ENCODE measurements at places on chromosomes 6 and 20. TPM values are rescaled to one million over a fixed set of nuclear protein-coding genes. Genes with fewer than 3 reads are reported as not detected.

GRCh38 chr6:15484140-15484539 is 178.7 kb downstream of the DTNBP1 start:
- DNase-seq: no peak

- DNase-seq: no peak
These were observed 25.6 kb downstream of the FILIP1 start for GRCh38 chr6:75467966-75468365.

- DNase-seq: no peak
These were observed 69.3 kb downstream of the CLIC5 start for GRCh38 chr6:45946352-45946751.

- DNase-seq: no peak
These were observed 568.4 kb downstream of the NKAIN2 start for GRCh38 chr6:124371974-124372475.

DNA sequence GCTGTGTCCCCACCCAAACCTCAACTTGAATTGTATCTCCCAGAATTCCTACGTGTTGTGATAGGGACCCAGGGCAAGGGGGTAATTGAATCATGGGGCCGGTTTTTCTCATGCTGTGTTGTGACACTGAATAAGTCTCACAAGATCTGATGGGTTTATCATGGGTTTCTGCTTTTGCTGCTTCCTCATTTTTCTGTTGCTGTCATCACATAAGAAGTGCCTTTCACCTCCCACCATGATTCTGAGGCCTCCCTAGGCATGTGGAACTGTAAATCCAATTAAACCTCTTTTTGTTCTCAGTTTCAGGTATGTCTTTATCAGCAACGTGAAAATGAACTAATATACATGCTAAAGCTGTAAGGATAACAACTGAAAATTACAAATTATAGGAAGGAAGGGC is 88.3 kb downstream of the CDYL start:
- no peak for DNase-seq

DNA sequence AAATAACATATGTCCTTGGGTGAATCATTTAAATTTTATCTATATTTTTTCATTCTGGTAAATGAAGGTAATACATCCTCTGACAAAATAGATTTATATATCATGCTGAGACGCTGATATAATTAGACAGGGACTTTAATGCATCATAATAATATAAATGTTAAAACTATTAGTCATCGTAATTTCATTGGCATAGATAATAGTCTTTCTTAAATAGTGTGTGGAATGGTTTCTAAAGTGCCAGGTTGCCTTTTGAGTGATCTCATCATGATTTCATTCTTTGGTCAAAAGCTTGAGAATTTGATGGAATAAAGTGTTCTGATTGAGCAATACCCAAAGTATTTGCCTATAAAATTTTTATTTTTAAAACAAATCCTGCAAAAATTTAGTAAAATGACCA is 43.2 kb upstream of the BMP5 start:
- no peak for DNase-seq

- no peak for DNase-seq
These were observed 6.9 kb upstream of the DLL1 start for GRCh38 chr6:170297576-170298330.

GRCh38 chr6:56637640-56638039 is 5.0 kb downstream of the DST start:
- DNase-seq: no peak

Gene SUMO4
- total RNA-seq: 10.1 TPM

Gene NPEPL1
- 22.9 TPM for total RNA-seq

Gene NFKBIL1
- total RNA-seq: 13.5 TPM

Gene MAFB
- 0.08 TPM for total RNA-seq

All from activated CD8-positive, alpha-beta T cell treated with anti-CD3 and anti-CD28 coated beads, Interleukin-2, amount 10 ng/mL, durations not matched to agents 7 days and 5 days (primary cell).